ENCODE measurements at places on chromosomes 4 and X.

DNA sequence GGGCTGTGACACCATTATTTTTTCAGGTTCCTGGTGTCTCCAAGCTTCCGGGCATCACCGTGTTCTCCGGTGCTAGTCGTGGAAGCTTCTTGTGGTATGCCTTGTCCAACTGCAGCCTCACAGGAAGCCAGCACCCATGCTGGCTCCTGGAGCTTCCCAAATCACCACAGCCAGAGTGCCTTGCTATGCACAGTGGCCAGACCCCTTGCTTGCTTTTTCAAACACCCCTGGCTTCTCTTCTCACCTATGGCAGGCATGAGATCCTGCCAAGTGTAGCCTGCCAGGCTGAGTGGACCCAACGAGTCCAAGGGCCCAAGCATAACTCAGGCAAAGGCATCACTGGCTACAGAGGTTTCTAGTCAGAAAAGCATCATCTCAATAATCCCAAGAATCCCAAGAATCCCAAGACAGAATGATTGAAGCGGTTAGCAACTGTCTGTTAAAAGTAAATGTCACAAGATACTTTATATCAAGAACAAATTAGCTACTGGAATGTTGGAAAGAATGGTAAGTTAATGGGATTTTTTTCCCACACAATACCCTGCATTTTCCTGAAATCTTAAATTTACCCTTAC, 1522.9 kb downstream of the PCDH18 start:
- DNase-seq = no peak

- DNase-seq = no peak
Observed at GRCh38 chr4:119165767-119166166, 30.1 kb downstream of the MYOZ2 start.

- DNase-seq = no peak
Observed at GRCh38 chrX:35699642-35700041, 98.5 kb upstream of the MAGEB16 start.

DNA sequence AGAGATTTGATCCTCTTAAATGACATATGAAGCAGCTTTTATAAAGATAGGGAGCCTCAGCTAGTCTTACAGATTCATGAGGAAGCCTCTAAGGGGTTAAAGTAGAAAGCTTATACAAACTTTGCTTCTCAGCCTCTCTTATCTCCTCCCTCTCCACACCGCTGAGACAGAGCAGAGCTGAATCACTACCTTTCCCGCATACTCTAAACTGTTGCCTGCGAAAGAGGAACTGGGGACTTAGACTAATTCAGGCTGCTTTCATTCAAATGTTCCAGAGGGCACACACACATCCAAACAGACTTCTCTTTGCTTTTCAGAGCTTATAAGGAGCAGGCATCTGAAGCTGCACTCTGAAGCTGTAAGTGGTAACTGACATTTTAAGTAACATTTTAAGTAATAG, at the start of gene SERTM2:
Gene SERTM2 (plus strand): TSS at position 169 of the 400 bp plus-strand sequence. CDS start 7,213 bp downstream, outside the sequence.
- no peak for DNase-seq

GRCh38 chrX:10380300-10380699, 223.5 kb downstream of the CLCN4 start:
- DNase-seq = no peak

DNA sequence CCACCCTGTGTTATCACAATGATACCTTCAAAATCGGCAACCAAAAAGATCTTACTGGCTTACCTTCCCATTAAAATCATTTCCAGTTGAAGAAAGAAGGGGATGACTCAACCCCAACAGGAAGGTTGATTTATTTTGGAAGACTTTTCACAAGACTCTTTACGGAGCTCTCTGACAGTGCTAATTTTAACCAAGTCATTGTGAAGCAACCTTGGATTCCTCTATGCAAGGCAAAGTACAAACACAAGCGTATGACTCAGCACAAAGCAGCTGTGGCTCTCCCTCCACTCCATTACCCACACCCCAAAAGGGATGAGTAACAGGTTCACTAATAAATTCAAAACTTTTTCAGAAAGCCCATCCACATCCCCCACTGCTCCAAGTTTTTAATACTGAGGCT, 213.8 kb upstream of the FGF13 start:
- DNase-seq = no peak

DNA sequence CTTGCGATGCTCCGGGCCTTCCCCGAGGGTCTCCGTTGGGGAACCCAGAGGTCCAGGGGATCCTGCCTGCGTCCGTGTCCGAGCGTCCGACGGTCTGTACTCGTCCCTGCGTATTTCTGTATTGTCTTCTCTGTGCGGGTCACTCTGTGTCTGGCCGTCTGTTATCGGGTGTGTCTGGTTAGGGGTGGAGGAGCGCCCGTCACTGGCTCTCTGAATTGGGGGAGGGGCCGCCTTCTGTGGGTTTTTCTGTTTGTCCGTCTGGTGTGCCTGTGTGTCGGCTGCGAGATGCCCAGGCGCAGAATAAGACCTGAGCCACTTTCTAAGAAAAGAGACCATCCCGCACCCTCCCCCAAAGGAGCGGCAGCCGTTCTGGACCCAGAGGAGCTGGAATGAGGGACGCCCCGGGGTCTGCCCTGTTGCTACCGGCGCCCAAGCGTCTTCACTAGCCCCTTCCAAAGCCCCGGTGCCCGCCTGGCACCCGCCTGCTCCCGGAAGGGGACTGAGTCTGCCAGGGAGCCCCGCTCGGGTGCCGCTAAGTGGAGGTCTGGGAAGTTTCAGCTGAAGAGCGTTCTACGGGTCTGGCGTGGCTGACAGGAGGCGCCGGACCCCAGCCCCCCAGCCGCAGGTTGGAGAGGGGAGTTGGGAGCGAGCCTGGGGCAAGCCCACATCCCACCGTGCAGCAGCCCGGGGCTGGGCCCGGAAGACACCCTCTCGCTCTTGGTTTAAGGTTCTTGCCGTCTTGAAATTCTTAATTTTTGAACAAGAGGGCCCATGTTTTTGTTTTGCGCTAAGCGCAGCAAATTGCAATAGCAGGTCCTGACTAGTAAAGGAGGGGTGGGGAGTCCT, 1.0 kb upstream of the OTOP1 start:
- no peak for DNase-seq
